ENCODE measurements at places on chromosomes 6 and 20. TPM values are rescaled to one million over a fixed set of nuclear protein-coding genes. Genes with fewer than 3 reads are reported as not detected.

DNA sequence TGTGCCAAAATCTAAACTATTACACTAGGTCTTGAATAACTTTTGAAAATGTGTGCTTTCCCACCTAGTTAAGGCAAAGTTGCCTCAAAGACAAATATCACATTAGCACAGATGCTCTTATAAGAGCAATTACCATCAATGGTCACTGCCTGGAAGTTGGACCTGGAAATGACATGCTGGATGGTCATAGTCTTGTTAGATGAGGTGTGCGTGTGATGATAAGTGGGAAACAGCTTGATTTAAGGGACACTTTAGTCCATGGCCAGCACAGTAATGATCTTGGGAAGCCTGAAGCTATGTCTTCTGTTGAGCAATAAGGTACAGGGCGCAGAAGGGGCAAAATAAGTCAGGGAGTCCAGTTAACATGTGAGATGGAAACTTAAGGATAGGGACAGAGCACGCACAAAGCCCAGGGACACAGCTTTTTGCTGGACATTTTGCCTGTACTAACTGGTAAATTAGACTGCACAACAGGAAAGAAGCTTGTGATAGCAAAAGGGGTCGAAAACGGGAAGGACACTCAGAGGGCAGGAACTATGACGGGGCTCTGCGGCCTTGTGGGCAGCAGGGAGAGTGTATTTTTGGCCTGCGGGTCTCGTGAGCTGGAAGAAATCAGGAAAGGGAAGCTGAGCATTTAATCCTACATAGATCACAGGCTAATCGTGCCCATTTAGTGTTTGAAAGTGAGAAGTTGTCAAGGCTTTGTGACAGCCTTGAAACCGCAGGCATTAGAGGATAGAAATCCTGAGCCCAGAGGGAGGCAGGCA is 66.7 kb upstream of the BMP2 start:
- DNase-seq: no peak
- H3K4me1 ChIP-seq: peaks cover 21% of the 10 kb centered on the region
- H3K4me3 ChIP-seq: no peak overlapping the region
- no peaks in the 10 kb centered on the region for H3K36me3 ChIP-seq
- no peaks in the 10 kb centered on the region for H3K27me3 ChIP-seq

- DNase-seq: no peak
- no peaks in the 10 kb centered on the region for H3K36me3 ChIP-seq
- no peaks in the 10 kb centered on the region for H3K27me3 ChIP-seq
- H3K4me1 ChIP-seq: no peaks in the 10 kb centered on the region
Measured at GRCh38 chr6:164695896-164696295, 613.5 kb downstream of the C6orf118 start.

DNA sequence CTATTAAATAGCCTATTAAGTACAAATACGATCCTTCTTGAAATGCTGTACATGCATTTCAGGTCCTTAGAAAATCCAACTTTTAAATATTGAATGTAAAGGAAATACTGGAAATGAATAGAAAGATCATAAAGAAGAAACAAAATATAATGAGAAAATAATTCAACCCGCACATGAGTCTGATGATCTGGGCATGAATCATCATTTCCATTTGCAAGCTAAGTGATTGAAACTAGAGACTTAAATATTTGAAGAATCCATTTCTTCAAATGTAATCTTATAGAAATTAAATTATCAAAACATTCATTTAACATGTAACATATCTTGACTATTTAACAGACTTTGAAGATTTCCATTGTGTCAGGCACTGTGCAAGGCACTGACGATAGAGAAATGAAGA is 977.0 kb downstream of the TFAP2A start:
- peak; percentile 31 for DNase-seq
- no peaks in the 10 kb centered on the region for H3K4me1 ChIP-seq
- H3K27me3 ChIP-seq: no peaks in the 10 kb centered on the region

- no peak overlapping the region for H3K4me3 ChIP-seq
- no peaks in the 10 kb centered on the region for H3K27me3 ChIP-seq
- DNase-seq: peak; percentile 49
Measured at GRCh38 chr6:36364669-36365479, 22.6 kb downstream of the ETV7 start.

- H3K4me1 ChIP-seq: peaks cover 11% of the 10 kb centered on the region
- DNase-seq: no peak
- no peaks in the 10 kb centered on the region for H3K27me3 ChIP-seq
- no peaks in the 10 kb centered on the region for H3K36me3 ChIP-seq
Measured at GRCh38 chr20:38294076-38294591, 9.8 kb upstream of the BPI start.

DNA sequence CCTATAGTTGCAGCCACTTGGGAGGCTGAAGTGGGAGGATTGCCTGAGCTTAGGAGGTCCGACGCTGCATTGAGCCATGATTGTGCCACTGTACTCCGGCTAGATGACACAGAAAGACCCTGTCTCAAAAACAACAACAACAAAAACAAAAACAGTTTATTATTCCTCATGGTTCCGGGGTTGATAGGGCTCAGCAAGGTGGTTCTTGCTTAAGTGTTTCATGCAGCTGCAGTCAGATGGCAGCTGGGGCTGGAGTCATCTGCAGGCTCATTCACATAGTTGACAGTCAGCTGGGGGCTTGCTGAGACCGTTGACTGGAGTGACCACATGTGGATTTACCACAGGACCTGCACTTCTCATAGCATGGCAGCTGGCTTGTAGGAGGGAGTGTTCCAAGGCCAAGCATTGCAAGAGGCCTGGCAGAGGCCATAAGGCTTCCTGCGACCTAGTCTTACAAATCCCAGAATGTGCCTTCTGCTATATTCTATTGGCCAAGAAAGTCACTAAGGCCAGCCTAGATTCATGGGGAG is 28.9 kb upstream of the NNAT start:
- no peaks in the 10 kb centered on the region for H3K36me3 ChIP-seq
- no peak overlapping the region for H3K27ac ChIP-seq
- H3K4me1 ChIP-seq: no peaks in the 10 kb centered on the region
- no peak overlapping the region for H3K4me3 ChIP-seq
- no peak for DNase-seq
- no peaks in the 10 kb centered on the region for H3K27me3 ChIP-seq

DNA sequence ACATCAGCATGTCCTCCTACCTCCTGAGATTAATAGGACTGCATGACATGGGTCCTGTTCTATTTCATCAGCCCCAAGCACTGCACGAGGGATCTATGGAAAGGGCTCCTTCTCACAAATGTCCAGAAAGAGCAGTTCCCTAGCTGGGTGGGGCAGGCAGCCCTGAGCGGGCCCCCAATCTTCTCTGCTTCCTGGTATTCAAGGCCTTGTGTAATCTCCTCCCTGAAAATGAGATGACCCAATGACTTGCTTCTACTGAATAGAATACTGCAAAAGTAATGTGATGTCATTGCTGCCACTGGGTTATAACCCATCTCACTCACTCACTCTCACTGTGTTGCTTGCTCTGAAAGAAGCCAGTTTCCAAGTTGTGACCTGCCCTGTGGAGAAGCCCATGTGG is 126.4 kb downstream of the OPRM1 start:
- no peaks in the 10 kb centered on the region for H3K27me3 ChIP-seq
- H3K4me3 ChIP-seq: no peak overlapping the region
- no peak overlapping the region for H3K27ac ChIP-seq
- no peaks in the 10 kb centered on the region for H3K36me3 ChIP-seq
- H3K4me1 ChIP-seq: peaks cover 6% of the 10 kb centered on the region

- H3K36me3 ChIP-seq: no peaks in the 10 kb centered on the region
- H3K27me3 ChIP-seq: no peaks in the 10 kb centered on the region
- no peak overlapping the region for H3K27ac ChIP-seq
- DNase-seq: no peak
- no peaks in the 10 kb centered on the region for H3K4me1 ChIP-seq
- no peak overlapping the region for H3K4me3 ChIP-seq
Measured at GRCh38 chr6:169959136-169960002, 207.9 kb downstream of the ERMARD start.

Gene HLA-DOA
- total RNA-seq: 0.48 TPM

Gene C6orf132
- 5.3 TPM for total RNA-seq

Gene SNX21
- 13.3 TPM for total RNA-seq

Gene DZANK1
- 3.0 TPM for total RNA-seq

All from astrocyte (in vitro differentiated cells and primary cell).